NCI-H526 treated with DMSO at 0.1 percent for 48 hours (cell line): ENCODE measurements at places on chromosomes 7 and 10.

GRCh38 chr7:127895814-127896280 lies 135.4 kb downstream of the LRRC4 start:
- no peak for DNase-seq

DNA sequence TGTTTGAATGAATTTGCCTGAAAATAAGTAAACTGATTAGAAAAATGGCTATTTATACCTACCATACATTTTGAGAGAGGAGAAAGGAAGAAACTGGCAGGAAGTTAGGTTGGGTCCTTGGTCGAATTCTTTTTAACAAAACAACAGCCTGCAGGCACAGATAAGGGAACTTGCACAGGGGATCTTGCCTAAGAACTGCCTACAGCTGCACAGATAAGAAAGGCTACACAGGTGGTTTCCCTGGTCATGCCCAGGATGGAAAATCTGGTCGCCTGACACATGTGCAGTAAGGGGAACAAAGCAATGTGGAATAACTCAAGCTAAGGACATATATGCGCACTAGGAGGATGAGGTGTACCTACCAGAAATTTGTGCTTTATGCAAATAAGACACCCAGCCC lies 732.1 kb upstream of the POT1 start:
- no peak for DNase-seq

DNA sequence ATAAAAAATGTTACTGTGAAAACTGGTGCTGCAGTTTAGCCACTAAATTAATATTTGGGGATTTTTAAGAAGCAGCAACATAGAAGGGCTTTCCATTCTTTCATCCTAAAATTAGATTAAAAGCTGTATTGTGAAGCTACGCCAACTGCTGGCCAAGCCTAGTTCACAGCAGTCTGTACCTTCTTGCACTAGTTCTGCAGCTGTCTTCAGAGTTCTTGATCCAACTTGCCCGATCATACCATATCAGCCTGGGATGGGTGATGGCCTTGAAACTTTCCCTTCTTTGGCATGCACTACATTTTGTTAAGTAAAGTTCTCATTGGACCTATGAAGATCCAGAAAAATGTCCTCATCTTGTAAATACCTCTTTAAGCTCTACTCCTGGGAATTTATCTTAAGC lies 20.3 kb upstream of the PANK1 start:
- DNase-seq: no peak

GRCh38 chr7:121079425-121080169 lies 91.1 kb downstream of the CPED1 start:
- no peak for DNase-seq

GRCh38 chr7:25134358-25135010 lies 9.4 kb upstream of the CYCS start:
- DNase-seq: no peak

DNA sequence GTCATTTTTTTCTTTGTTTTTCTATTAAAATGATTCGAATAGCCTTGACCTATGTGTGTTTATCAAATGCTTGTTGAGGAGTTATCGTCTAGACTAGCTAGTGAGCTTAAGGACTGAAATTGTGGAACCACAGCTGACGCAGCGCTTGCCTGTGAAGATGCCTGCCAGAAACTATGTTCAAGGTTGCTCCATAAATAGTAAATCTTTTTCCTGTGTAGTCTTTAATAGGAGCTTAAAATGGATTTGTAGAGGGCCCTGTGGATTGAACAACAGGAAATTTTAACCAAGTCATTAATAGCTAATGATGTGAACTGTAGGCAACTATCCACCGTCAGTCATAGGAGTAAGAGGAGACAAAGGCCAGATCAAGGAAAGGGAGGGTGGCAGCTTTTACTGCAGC lies 145.1 kb downstream of the GNAI1 start:
- peak; percentile 87 for DNase-seq
